ENCODE measurements at places on chromosomes 2 and 18. TPM values are rescaled to one million over a fixed set of nuclear protein-coding genes. Genes with fewer than 3 reads are reported as not detected.

DNA sequence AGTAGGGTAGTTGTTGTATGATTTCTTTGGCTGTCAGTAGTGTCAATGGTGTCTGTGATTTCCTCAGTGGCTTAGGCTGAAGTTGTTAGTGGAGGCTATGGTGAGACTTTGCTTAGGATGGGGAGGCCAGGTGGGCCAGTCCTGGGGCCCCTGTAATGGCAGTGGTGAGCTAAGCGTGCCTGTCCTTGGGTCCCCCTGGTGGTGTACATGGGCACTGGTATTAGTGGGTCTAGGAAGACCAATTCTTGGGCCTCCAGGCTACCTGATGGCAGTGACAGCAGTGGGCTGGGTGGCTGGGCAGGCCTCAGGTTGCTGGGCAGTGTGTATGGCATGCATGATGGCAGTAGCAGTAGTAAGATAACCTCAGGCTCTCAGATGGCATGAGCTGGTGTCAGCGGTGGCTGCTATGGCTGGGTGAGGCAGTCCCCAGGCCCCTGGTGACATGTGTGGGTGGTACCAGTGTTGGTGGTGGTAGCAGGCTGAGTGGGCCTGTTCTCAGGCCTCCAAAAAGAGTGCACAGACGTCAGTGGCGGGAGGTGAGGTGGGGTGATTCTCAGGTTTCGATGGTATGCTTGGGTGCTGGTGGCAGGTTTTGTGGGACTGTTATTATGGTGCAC is 103.2 kb downstream of the KLHL14 start:
- H3K36me3 ChIP-seq = peaks cover 14% of the 10 kb centered on the region
- no peaks in the 10 kb centered on the region for H3K4me1 ChIP-seq
- no peaks in the 10 kb centered on the region for H3K27me3 ChIP-seq
- no peak for DNase-seq
- peak overlapping the region; percentile 51 for H3K27ac ChIP-seq
- H3K4me3 ChIP-seq = no peak overlapping the region

Gene ZNF804A
- not detected for total RNA-seq

Gene UGT1A10
- not detected for total RNA-seq

GRCh38 chr2:215746887-215747615 is 266.3 kb downstream of the MREG start:
- no peaks in the 10 kb centered on the region for H3K36me3 ChIP-seq
- H3K27ac ChIP-seq = no peak overlapping the region
- no peak for DNase-seq
- H3K4me3 ChIP-seq = no peak overlapping the region

Gene ANKRD53
- total RNA-seq = 1.3 TPM

DNA sequence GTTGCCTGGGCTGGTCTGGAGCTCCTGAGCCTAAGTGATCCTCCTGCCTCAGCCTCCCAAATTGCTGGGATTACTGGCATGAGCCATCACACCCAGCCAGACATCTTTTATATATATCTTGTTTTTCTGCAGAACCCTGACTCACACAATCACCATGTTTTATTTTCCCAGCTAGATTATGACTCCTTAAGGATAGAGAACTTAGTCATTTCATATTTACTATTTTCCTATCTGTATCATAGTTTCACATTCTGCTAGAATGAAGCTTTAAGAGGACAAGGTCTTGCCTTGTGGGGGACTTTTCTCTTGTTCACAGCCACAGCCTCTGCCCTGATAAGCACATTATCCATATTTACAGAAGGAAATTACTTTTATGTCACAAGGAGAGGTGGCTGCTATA is 73.9 kb downstream of the LBH start:
- no peak overlapping the region for H3K27ac ChIP-seq
- H3K4me3 ChIP-seq = no peak overlapping the region
- H3K27me3 ChIP-seq = no peaks in the 10 kb centered on the region
- H3K36me3 ChIP-seq = no peaks in the 10 kb centered on the region
- DNase-seq = peak; percentile 11

- peak; percentile 54 for DNase-seq
- no peaks in the 10 kb centered on the region for H3K27me3 ChIP-seq
- H3K4me3 ChIP-seq = no peak overlapping the region
- no peak overlapping the region for H3K27ac ChIP-seq
- H3K36me3 ChIP-seq = peaks cover 3% of the 10 kb centered on the region
These were observed 16.7 kb downstream of the TSN start for GRCh38 chr2:121771976-121772742.

- H3K27ac ChIP-seq = peak overlapping the region; percentile 65
- H3K27me3 ChIP-seq = no peaks in the 10 kb centered on the region
- peaks cover 16% of the 10 kb centered on the region for H3K4me1 ChIP-seq
- DNase-seq = peak; percentile 25
- H3K36me3 ChIP-seq = no peaks in the 10 kb centered on the region
- no peak overlapping the region for H3K4me3 ChIP-seq
These were observed 35.4 kb downstream of the CFAP221 start for GRCh38 chr2:119579424-119580295.

Gene SPATA3
- not detected for total RNA-seq

DNA sequence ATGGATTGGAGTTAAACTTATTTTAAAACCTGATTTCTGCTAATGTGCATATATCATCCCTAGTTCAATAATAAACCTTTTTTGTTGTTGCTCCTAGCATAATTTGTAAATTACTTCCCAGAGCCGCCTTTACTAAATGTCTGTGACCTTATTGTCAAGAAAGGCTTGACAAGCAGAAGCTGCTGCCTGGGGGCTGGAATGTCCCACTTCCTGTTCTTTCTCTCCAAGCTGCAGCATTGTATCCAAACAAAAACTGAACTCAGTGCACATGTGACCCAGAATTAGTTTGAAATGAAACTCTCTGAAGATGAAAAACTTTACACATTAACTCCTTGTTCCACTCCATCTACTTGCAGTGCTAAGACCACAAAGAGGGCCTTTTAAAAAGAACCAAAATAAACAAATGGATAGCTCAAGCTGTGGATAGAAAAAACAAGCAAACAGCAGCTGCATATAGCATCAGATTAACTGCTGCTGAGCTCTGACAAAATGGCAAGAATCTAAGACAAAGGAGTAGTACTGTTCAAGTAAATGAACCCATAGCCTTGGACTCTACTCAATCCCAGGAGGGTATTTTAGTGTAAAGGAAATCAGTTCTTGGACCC is 99.8 kb upstream of the NEUROD1 start:
- H3K4me1 ChIP-seq = peaks cover 6% of the 10 kb centered on the region
- no peak overlapping the region for H3K4me3 ChIP-seq
- peak; percentile 48 for DNase-seq
- no peak overlapping the region for H3K27ac ChIP-seq

GRCh38 chr2:173402405-173402974 is 47.8 kb downstream of the CDCA7 start:
- peaks cover 31% of the 10 kb centered on the region for H3K4me1 ChIP-seq
- no peak overlapping the region for H3K27ac ChIP-seq

GRCh38 chr2:6926071-6926732 is 9.0 kb downstream of the RNF144A start:
- peaks cover 14% of the 10 kb centered on the region for H3K4me1 ChIP-seq
- no peaks in the 10 kb centered on the region for H3K27me3 ChIP-seq
- H3K4me3 ChIP-seq = no peak overlapping the region
- H3K36me3 ChIP-seq = no peaks in the 10 kb centered on the region
- DNase-seq = no peak

- peaks cover 11% of the 10 kb centered on the region for H3K4me1 ChIP-seq
- H3K27ac ChIP-seq = no peak overlapping the region
- H3K4me3 ChIP-seq = no peak overlapping the region
- H3K36me3 ChIP-seq = no peaks in the 10 kb centered on the region
- H3K27me3 ChIP-seq = no peaks in the 10 kb centered on the region
These were observed 150.6 kb downstream of the ZNF236 start for GRCh38 chr18:76972846-76973519.

Gene SLC35F6
- 21.4 TPM for total RNA-seq

DNA sequence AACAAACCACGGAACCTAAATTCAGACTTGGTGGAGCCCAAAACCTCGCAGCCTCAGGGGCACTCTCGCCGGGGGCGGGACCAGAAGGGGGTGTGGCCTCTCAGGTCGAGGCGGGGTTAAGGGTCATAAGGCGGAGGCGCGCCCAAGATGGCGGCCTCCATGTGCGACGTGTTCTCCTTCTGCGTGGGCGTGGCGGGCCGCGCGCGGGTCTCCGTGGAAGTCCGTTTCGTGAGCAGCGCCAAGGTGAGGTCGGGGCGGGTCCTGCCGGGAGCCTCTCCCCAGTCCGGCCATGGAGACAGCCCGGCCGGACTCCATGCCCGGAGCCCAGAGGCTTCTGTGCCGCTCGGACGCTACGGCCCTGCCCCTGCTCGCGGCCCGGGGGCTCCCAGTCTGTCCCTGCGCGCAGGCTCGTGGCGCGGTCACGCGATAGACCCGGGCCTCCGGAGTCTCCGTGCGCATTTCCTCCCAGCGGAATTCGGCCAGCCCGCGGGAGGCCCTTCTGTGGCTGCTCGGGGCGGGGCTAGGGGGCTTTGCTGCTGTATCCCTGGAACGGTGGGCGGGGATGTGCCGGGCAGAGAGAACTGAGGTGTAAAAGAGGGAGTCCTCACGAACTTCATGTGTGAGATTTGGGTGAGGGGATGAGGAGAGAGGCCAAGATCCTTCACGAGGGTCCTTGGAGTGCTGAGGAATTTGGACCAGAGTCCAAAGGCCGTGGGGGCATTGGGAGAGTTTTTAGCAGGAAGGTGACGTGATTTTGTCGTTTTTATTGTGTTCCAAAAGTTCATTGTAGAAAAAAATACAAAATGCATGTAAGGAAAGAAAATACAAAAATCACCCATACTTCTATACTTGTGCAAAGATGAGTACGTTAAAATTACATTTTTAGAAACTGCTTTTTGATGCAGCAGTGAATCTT is at the start of gene SMYD5:
TSS of gene SMYD5 (plus strand) at position 126 of the 916 bp plus-strand sequence. CDS start at position 148, 22 bp downstream.
- peak; percentile 85 for DNase-seq
- H3K4me1 ChIP-seq = peaks cover 4% of the 10 kb centered on the region
- H3K27ac ChIP-seq = peak within 1 kb of the TSS; percentile 40
- peak within 1 kb of the TSS; percentile 56 for H3K4me3 ChIP-seq
- H3K36me3 ChIP-seq = no peaks in the 10 kb centered on the region

DNA sequence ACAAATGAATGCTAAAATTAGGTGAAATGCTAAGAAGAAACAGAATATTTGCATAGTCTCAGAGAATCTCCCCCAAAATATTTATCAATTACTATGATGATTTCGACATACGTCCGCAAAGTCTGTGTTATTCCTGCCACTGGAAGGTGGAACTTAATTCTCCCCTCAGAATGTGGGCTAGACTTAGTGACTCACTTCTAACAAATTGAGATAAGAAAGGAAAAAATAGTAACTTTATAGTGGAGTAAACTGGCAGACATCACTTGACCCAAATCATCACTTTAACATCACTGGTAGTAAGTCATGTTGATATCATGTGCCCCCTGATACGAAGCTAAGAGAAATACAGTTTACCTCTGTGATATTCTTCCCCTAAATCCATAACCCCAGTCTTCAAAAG is 23.5 kb downstream of the HADHB start:
- DNase-seq = peak; percentile 4
- peak overlapping the region; percentile 52 for H3K27ac ChIP-seq
- peaks cover 10% of the 10 kb centered on the region for H3K36me3 ChIP-seq
- peaks cover 11% of the 10 kb centered on the region for H3K4me1 ChIP-seq
- no peaks in the 10 kb centered on the region for H3K27me3 ChIP-seq

Gene IL36G
- 0.30 TPM for total RNA-seq

DNA sequence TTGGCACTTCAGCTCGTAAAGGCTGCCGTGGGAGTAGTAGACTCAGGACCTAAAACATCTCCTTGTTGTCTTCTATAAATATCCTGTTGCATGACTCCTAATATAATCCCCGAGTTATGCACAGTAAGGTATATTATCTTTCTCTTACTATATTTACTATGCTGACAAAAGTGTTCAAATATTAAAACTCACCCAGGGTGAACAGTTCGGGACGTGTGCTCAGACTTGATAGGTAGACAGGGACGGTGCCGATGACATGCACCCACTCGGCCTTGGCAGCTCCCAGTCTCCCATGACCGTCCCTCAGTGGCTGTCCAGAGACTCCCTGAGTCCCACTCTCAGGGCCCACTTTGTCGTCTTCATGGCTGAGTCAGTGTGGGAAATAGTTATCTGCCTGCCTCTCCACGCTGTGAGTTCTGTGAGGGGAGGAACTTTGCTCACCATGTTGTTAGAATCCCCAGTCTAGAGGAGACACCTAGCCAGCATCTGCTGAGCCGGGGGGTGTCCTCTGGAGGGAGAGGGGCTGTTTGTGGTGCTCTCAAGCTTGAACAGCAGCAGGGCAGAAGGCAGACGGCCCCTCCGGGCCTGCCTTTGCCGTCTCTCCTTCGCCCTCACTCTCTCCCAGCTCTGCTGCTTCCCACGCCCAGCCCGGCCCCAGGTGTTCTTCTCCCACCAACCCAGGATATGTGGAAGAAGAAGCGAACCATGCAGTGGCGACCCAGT is 75.0 kb downstream of the DGKD start:
- no peak overlapping the region for H3K4me3 ChIP-seq
- H3K4me1 ChIP-seq = peaks cover 7% of the 10 kb centered on the region
- DNase-seq = no peak
- H3K36me3 ChIP-seq = no peaks in the 10 kb centered on the region
- no peaks in the 10 kb centered on the region for H3K27me3 ChIP-seq
- H3K27ac ChIP-seq = peak overlapping the region; percentile 65

- no peak overlapping the region for H3K27ac ChIP-seq
- H3K27me3 ChIP-seq = no peaks in the 10 kb centered on the region
- no peaks in the 10 kb centered on the region for H3K36me3 ChIP-seq
- peaks cover 3% of the 10 kb centered on the region for H3K4me1 ChIP-seq
- H3K4me3 ChIP-seq = no peak overlapping the region
- peak; percentile 12 for DNase-seq
These were observed 706.8 kb downstream of the SLC4A3 start for GRCh38 chr2:220334210-220334609.

DNA sequence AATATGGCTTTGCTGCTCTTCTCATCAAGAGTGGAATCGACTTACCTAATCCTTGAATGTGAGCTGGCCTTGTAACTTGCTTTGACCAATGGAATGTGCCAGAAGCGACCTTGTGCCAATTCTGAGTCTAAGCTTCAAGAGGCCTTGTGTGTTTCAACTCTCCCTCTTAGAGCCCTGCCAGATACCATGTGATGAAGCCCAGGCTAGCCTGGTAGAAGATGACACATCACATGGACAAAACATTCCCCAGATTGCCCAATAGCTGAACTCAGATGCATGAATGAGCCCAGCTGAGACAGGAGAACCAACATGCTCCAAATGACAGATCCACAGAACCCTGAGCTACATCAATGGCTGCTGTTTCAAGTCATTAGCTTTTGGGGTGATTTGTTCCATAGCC is 4.2 kb upstream of the KLHL14 start:
- H3K27ac ChIP-seq = peak overlapping the region; percentile 77
- no peaks in the 10 kb centered on the region for H3K27me3 ChIP-seq
- peaks cover 21% of the 10 kb centered on the region for H3K4me1 ChIP-seq
- H3K36me3 ChIP-seq = no peaks in the 10 kb centered on the region

Gene DUSP2
- total RNA-seq = 0.89 TPM

GRCh38 chr2:45882707-45883602 is 231.5 kb downstream of the PRKCE start:
- peaks cover 58% of the 10 kb centered on the region for H3K4me1 ChIP-seq
- no peaks in the 10 kb centered on the region for H3K27me3 ChIP-seq
- peak; percentile 90 for DNase-seq
- no peak overlapping the region for H3K4me3 ChIP-seq

All from cardiac muscle cell (in vitro differentiated cells and primary cell).